ENCODE measurements at places on chromosomes 3 and 15. TPM values are rescaled to one million over a fixed set of nuclear protein-coding genes. Genes with fewer than 3 reads are reported as not detected.

- H3K27me3 ChIP-seq: no peaks in the 10 kb centered on the region
- no peak for DNase-seq
- no peak overlapping the region for H3K4me3 ChIP-seq
- no peaks in the 10 kb centered on the region for H3K36me3 ChIP-seq
- no peaks in the 10 kb centered on the region for H3K4me1 ChIP-seq
These were observed 40.5 kb downstream of the SCN5A start for GRCh38 chr3:38608961-38609360.

GRCh38 chr3:158696618-158697017 is 24.2 kb upstream of the LXN start:
- no peaks in the 10 kb centered on the region for H3K4me1 ChIP-seq
- H3K27ac ChIP-seq: no peak overlapping the region
- H3K27me3 ChIP-seq: no peaks in the 10 kb centered on the region
- peaks cover 30% of the 10 kb centered on the region for H3K36me3 ChIP-seq
- DNase-seq: no peak
- no peak overlapping the region for H3K4me3 ChIP-seq

DNA sequence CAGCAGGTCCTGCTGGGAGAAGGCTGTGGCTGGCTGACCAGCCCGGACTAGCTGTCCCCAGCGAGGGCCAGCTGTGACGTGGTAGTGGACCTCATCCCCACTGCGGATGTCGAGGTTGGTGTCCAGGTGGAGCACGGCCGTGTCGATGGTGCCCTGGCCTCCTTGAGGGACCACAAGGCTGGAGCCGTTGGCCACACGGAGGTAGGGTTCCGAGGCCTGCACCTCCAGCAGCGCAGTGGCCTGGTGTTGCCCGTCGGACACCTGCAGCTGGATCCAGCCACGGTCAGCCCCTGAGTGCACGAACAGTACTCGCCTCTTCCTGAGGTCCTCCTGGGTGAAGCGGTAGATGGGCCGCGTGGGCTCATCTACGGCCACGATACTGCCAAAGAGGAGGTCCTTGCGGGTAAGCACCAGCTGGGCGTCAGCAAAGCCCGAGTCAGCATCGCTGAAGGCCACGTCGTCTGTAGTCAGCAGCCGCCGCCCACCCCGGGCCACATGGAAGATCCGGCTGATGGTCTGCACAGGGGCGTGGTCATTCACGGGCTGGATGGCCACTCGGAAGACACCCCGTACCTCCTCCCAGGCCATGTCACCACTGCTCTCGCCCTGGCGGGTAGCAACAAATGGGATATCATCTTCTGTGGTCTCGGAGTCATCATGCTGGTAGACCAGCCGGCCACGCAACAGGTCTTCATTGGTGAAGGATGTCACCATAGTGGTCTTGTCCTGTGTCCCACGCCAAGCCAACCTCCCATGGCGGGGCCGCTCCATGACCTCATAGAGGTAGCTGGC is 25.0 kb downstream of the CSPG4 start:
- H3K4me3 ChIP-seq: no peak overlapping the region
- peaks cover 3% of the 10 kb centered on the region for H3K36me3 ChIP-seq
- H3K4me1 ChIP-seq: peaks cover 6% of the 10 kb centered on the region
- H3K27me3 ChIP-seq: no peaks in the 10 kb centered on the region
- DNase-seq: no peak

Gene PSMA4
- polyA plus RNA-seq: 241 TPM

DNA sequence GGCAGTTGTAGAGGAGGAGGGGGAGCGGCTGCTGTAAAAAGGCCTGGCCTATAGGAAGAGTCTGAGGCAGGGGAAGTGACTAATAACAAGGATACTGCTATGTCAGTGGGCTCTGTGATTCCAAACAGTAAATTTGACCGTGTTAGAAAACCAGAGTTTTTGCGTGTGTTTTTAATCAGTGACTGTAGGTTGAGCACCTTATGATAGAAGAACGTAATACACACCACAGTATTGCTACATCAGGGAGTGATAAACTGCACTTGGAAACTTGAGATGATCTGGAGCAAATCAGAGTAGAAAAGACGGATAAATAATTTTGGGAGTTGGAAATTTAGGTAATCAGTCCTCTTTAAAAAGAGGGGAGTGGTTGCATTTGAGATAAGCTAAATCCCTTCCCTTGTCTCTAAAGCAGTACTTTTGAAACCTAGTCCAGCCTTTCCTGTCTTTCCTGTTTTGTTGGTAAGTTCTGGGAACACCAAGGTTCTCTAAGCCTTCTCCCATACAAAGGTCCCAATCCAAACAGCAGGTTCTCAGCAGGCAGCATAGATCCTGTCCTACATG is 130.5 kb upstream of the NR2E3 start:
- H3K27me3 ChIP-seq: no peaks in the 10 kb centered on the region
- no peak for DNase-seq
- no peak overlapping the region for H3K4me3 ChIP-seq
- H3K27ac ChIP-seq: no peak overlapping the region
- no peaks in the 10 kb centered on the region for H3K36me3 ChIP-seq

DNA sequence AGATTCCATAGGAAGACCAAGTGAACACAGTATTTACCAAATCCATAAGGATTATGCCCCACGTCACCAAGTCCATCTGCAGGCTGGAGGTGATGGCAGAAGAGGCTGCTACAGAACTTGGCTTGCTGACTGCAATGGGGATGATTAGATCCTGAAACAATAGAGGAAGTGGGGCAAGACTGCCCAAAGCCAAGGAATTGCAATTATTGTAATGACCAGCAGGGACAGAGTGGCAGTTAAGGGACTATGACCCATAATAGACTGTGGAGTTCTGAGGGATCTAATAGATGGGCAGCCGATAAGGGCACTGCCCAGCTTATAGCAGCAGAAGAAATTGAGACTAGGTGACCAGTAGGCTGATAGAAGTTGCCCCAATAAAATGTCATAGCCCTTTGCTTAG is 108.4 kb downstream of the MINAR1 start:
- H3K4me3 ChIP-seq: no peak overlapping the region
- no peak overlapping the region for H3K27ac ChIP-seq
- DNase-seq: no peak
- H3K36me3 ChIP-seq: no peaks in the 10 kb centered on the region

Gene ACAN
- polyA plus RNA-seq: 0.16 TPM

GRCh38 chr15:38354315-38354929 is 99.5 kb upstream of the FAM98B start:
- H3K4me1 ChIP-seq: no peaks in the 10 kb centered on the region
- DNase-seq: peak; percentile 50
- H3K4me3 ChIP-seq: no peak overlapping the region
- H3K27me3 ChIP-seq: no peaks in the 10 kb centered on the region

DNA sequence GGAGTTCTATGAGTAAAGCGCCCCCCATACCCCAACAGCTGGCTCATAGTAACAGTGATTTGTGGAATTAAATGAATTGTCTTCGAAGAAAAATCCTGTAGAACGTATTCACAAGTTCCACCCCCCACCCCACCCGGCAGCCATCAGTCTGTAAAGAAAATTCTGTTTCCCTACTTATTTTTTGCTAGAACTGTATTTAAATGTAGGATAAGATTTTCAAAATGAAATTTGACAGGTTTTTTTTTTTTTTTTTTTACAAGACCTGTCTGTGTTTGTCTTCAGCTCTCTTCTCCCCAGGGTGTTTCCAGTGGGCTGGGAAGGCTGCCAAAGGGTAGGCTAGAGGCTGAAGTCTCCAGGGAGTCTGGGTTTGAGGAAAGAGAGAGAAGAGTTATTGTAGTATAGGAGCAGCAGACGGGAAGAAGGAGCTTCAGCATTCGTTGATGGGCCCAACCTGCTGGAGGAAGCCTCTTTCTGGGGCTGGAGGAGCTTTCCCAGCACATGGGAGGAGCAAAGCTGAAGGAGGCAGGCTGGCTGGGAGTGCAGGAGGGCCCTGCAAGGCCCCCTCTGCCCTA is 130.6 kb upstream of the SEMA6D start:
- H3K36me3 ChIP-seq: no peaks in the 10 kb centered on the region
- no peaks in the 10 kb centered on the region for H3K27me3 ChIP-seq
- H3K4me3 ChIP-seq: no peak overlapping the region
- H3K27ac ChIP-seq: no peak overlapping the region

DNA sequence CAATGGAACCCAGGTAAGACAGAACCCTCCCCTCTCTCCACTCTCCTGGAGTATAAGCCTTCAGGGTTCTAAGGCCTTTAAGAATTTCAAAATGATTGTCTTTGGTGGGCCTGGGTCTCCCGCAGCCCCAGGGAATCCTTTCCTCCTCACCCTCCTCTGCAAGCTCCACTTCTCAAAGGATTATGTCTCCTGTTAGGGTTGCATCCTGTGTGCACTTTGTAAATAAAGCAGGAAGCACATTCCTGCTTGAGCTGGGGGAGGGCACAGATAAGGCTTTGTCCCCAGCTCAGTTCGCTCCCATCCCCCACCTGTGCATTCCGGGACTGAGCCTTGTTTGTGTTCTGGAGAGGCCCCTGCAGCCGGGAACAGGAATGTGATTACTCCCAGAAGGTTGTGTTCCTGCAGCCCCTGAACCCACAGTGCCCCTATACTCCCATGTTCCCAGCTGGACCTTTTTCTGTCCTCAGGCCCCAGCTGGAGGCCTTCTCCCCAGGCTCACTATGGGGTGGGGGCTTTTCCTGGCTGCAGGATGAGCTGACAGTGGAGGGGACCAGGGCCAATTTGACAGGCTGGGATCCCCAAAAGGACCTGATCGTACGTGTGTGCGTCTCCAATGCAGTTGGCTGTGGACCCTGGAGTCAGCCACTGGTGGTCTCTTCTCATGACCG is 9.5 kb downstream of the TYRO3 start:
- H3K4me1 ChIP-seq: peaks cover 55% of the 10 kb centered on the region
- H3K36me3 ChIP-seq: peaks cover 61% of the 10 kb centered on the region
- H3K4me3 ChIP-seq: no peak overlapping the region
- H3K27me3 ChIP-seq: no peaks in the 10 kb centered on the region

- no peaks in the 10 kb centered on the region for H3K36me3 ChIP-seq
- H3K27ac ChIP-seq: no peak overlapping the region
- H3K4me1 ChIP-seq: no peaks in the 10 kb centered on the region
- no peak overlapping the region for H3K4me3 ChIP-seq
- no peak for DNase-seq
- peaks cover 3% of the 10 kb centered on the region for H3K27me3 ChIP-seq
These were observed 104.6 kb upstream of the SELENOK start for GRCh38 chr3:53996141-53996874.

- no peaks in the 10 kb centered on the region for H3K27me3 ChIP-seq
- no peak overlapping the region for H3K27ac ChIP-seq
- no peaks in the 10 kb centered on the region for H3K36me3 ChIP-seq
- H3K4me3 ChIP-seq: no peak overlapping the region
- DNase-seq: no peak
These were observed 145.7 kb downstream of the RBMS3 start for GRCh38 chr3:29426302-29427226.

DNA sequence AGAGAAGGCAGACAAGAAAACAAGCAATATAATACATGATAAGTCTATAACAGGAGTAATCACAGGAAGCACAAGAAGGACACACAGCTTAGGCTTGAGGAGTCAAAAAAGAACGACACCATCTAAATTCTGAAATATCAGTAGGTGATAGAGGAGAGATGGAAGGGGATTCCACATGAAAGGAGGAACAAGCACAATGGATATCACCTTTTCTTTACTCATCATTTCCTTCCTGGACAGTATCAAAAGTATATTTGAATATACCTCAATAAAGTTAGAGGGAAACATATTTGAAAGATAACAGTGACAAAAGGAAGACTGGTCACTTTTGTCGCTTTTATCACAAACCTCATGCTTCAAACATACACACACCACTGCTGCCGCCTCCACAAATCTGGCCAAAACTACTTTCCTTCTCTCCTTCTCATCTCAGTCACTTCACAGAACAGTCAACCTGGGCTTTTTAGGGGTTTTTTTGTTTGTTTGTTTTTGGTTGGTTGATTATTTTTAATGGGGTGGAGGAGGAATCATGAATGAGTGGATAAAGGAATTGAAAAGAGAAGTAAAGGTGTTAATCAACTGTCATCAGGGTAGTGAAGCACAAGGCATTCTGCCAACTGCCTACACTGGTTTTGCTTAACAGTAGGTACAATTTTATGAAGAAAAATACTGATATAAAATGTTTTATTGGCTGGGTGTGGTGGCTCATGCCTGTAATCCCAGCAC is 18.5 kb downstream of the DENND4A start:
- no peaks in the 10 kb centered on the region for H3K27me3 ChIP-seq
- H3K36me3 ChIP-seq: no peaks in the 10 kb centered on the region
- H3K4me1 ChIP-seq: no peaks in the 10 kb centered on the region
- H3K4me3 ChIP-seq: no peak overlapping the region
- no peak overlapping the region for H3K27ac ChIP-seq

DNA sequence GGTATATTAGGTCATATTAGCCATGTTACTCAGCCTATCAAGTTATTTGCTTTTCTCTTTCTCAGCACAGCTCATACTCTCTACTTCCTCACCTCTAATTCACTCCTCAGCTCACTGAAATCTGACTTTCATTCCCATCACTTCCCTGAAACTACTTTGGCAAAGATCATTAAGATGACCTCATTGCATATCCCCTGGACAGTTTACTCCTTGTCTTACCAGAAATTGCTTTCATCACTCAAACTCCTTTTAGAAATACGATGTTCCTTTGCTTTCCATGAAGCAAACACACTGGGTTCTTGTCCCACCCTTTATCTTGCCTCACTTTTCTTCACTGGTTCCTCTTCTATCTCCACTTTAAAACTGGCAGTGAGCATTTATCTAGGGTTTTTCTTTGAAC is 354.4 kb downstream of the TUSC7 start:
- no peak for DNase-seq
- H3K27me3 ChIP-seq: no peaks in the 10 kb centered on the region
- H3K4me3 ChIP-seq: no peak overlapping the region
- H3K4me1 ChIP-seq: no peaks in the 10 kb centered on the region
- H3K36me3 ChIP-seq: no peaks in the 10 kb centered on the region

Gene CCR8
- polyA plus RNA-seq: 0.09 TPM

DNA sequence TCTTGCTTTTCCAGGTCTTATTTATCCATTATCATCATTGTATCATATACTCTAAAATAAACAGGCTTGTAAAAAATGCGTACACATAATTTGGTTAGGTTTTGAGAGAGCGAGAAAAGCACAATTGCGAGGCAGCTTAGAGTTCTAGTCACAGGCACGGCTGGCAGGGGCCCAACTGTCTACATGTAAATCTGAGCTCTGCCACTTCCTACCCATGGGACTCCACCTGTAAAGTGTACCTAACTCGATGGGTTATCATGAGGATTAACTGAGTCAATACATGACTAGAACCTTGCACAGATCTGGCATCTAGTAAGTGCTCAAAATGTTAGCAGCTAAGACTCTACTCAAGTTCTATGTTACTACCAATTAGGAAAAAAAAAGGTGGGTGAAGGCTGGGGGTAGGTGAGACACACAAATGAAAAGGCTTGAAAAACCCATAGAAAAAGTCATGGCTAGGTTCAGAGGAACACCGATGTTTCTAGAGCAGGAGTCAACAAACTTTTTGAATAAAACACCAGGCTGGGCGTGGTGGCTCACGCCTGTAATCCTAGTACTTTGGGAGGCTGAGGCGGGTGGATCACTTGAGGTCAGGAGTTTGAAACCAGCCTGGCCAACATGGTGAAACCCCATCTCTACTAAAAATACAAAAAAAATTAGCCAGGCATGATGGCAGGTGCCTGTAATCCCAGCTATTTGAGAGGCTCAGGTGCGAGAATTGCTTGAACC is 36.2 kb downstream of the GLB1 start:
- peaks cover 12% of the 10 kb centered on the region for H3K4me1 ChIP-seq
- no peaks in the 10 kb centered on the region for H3K27me3 ChIP-seq
- no peak overlapping the region for H3K4me3 ChIP-seq
- H3K36me3 ChIP-seq: peaks cover 50% of the 10 kb centered on the region
- DNase-seq: no peak

Gene DPH6
- 16.6 TPM for polyA plus RNA-seq
